ENCODE measurements at places on chromosomes 12 and 14.

DNA sequence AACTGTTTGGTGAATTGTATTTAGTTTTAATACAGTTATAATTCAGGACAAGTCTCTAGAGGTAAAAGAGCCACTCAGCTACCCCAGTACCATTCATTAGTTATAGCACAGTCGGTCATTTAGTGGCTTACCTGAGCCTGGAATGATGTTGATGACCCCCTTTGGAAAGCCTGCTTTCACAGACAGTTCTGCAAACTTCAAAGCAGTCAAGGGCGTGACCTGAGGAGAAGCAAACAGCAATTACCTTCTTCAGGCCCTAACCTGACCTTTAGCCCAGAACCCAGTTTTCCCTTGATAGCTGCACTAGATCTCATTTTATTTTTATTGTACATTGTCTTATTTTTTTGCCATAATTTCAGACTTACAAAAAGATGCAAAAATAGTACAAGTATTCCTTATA is 43.8 kb downstream of the ALDH1L2 start:
- DNase-seq, result no peak

DNA sequence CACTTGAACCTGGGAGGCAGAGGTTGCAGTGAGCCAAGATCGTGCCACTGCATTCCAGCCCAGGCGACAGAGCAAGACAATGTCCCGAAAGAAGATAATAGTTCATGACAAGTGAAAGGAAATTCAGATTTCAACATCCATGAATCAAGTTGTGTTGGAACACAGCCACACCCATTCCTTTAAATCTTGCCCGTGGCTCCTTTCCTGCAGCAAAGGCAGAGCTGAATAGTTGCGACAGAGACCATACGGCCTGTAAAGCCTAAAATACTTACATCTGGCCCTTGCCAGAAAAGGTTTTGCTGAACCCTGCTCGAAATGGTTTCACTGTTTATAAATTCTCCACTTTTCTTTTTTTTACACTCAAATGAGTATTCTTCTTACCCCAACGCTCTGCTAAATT is 17.7 kb upstream of the ITPK1 start:
- no peak for DNase-seq

- DNase-seq, result no peak
Measured at GRCh38 chr14:73896521-73896920, 9.9 kb downstream of the ZNF410 start.

GRCh38 chr14:104075530-104076151 is 9.9 kb upstream of the ASPG start:
- no peak for DNase-seq

GRCh38 chr12:132623072-132623869 is 4.7 kb downstream of the P2RX2 start:
- no peak for DNase-seq

- no peak for DNase-seq
Measured at GRCh38 chr12:16348435-16349130, 1.1 kb downstream of the MGST1 start.

DNA sequence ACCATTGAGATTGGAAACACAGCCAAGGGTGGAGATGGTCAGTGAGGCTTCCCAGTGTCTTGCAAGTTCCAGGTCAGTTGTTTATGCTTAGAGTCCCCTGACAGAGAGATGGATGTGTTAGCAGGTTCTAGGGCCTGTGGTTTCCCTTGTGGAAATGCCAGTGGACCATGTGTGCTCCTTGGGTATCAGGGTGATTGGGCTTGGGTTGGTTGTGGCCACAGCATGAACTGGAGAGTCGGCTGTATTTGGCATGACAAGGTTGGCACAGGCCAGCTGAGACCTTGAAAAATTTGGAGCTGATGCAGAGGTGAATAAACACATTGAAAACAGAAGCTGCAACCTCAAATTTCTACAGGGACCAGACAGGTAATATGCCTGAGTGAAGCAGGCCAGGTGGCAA is 668.0 kb downstream of the DIO2 start:
- DNase-seq, result no peak

DNA sequence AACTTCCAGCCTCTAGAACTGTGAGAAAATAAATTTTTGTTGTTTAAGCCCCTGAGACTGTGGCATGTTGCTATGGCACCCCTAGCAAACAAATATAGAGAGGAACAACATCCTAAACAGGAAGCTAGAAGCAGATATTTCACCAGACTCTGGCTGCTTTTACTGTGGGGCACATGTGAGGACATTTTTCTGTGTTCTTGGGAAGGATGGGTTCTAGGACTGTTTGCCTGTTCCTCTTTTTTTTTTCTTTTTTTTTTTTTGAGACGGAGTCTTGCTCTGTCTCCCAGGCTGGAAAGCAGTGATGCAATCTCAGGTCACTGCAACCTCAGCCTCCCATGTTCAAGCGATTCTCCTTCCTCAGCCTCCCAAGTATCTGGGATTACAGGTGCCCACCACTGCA is 4.2 kb upstream of the HRK start:
- no peak for DNase-seq

DNA sequence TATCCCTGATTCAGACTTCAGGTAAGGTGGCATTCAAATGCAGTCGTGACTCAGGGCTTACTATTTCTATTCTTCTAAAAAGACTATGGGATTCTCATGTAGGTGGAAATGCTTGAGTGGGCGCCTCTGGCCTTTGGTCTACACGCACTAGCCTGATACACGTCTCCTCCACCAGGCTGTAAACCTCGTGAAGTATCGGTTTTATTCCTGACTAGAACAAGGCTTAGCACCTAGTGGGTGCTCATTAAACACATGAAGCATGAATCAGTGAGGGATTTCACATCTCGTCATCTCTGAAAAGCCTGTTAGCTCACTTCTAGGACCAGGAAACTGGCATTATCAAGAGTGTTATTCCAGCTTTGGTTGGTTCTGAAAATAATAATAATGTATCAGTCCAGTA is 17.7 kb upstream of the HNF1A start:
- DNase-seq, result no peak

- DNase-seq, result no peak
Measured at GRCh38 chr12:72035625-72036024, 97.0 kb downstream of the TPH2 start.

DNA sequence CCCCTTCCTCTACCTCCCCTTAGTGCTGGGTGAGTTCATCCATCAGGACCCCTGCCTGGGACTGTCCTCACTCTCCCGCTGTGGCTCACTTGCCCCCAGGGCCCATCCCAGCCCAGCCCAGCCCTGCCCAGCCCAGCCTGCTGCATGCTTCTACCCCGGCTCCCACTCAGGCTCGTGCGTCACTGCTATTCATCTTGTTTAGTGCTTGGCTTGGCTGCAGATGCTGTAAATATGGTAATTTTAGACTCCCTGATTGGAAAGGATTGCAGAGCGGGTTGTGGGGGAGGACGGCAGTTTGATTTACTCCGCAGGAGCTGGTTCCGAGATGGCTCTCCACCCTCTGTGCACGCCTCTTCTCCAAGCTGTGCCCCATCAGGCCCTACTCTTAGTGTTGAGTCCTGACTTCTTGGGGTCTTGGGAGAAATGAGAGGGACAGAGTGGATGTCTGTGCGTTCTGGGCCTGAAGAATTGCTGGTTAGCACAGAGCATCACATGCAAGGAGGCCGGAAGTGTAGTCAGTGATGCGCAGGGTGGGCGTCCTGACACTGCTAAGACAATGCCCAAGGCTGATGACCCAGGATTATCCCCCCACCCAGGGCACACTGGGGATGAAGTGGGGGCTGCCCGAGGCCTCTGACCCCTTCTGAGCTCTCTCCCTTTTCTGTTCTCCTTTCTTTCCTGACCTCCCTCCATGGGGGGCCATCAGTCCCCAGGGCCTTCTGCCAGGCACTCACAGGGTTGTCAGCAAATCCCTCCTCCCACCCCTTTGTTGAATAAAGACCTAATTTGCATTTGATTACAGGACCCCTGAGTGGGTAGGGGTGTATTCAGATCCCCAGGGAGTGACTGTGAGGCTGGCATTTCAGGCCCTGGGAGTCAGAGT is 244.4 kb downstream of the ZFP36L1 start:
- DNase-seq, result peak; percentile 32

GRCh38 chr12:102753802-102754201 is 163.2 kb downstream of the PAH start:
- DNase-seq, result no peak

DNA sequence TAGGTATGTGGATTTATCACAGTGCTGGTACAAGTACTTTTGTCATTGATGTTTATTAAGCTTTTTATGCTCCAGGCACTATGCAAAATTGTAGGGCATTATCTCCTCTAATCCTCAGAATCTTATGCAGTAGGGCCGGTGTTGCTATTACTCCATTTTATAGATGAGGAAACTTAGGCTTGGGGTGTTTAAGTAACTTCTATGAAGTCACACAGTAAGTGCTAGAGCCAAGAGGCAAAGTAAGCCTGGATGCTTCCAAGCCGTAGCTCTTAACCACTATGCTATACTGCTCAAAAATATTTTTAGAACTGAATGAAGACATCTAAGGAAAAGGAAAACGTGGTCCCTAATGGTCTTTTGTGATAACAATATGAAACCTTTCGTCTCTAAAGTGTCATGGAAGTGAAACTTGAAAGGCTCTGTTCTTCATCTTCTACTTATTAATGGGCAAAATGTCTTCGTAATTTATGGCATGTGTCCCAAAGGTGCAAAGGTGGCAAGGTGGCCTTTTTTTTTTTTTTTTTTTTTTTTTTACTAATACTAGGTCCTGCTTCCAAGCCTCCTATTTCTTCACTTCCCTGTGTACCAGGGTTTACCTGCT is 85.2 kb downstream of the ETV6 start:
- no peak for DNase-seq

- no peak for DNase-seq
Measured at GRCh38 chr14:61565181-61565580, 130.1 kb upstream of the HIF1A start.

GRCh38 chr12:101927999-101928398 is 50.6 kb downstream of the DRAM1 start:
- DNase-seq, result no peak

DNA sequence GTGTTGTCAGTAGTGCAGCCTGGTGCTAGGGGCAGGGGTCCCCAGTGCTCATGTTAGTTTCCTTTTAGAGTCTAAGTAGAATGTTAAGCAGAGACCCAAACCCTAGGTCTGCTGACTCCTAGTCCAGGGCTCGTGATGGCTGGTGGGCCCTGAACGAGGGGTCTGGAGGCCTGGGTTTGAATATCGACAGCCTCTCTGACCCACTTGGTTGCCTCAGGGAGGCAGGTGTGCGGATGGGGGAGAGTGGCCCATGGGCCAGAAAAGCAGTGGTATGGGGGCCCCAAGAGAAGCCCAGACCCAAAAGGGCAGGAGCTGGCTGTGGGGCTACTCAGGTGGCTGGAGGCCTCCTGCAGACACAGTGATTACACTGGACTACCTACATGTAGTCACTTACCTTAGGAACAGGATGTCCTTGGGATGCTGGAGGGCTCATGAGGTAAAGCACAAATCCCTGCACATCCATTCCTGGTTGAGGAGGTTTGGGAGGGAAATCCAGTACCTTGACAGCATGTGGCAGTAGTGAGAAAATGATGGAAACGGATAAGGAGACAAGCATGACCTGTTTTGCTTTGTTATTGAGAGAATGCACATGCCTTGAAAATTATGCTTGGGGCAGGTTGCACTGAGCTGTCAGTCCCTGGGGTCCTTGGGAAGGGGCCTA is 1.7 kb upstream of the SLC25A29 start:
- no peak for DNase-seq

DNA sequence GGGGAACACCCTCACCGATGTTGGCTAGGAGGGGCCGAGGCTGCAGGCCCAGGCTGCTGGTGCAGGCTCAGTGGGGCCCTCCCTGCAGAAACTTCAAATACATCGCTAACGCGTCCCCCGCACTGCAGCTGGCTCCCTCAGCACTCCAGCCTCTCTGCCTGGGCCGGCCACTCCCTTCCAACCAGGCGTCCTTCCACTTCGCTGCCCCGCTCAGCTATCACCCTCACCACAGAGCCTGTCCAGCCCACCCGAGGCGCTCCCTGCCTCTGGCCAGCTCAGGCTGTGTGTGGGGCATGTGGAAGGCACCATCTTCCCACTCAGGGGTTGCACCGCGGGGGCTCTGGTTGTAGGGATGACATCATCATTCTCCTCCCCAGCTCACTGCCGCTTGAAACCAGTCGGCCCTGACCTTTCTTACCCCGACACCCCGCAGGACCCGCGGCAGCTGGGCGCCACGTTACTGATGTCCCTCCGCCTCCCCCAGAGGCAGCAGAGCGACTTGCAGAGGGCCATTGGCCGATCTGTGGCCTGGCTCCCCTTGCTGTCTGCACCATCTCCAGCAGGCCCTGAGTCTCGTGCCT is 199.9 kb upstream of the RTL1 start:
- DNase-seq, result no peak

- no peak for DNase-seq
Measured at GRCh38 chr14:20578784-20579502, 8.9 kb downstream of the RNASE11 start.
